ENCODE measurements at places on chromosomes 13 and 19.
A peak's percentile ranks its signal among the peaks of the same experiment; 100 is the strongest.

DNA sequence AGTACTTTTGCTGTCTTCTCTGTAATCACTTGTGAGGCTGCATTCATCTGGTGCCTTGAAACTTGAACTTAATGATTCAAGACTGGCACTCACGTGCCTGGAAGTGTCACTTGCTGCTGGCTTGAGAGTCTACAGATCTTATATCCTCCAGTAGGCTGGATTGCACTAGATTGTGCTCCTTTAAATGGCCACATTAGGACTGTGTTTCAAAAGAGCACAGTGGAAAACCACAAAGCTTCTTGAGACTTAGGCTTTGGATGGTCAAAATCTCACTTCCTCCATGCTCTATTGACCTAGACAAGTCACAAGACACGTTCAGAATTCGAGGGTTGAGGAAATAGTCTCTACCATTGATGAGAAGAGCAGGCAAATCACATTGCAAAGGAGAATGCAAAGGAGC lies 1278.8 kb upstream of the MIR17HG start:
- DNase-seq = no peak

GRCh38 chr13:87669379-87669978 lies 1.7 kb upstream of the SLITRK5 start:
- DNase-seq = no peak

GRCh38 chr13:102170305-102170704 lies 231.5 kb downstream of the FGF14 start:
- no peak for DNase-seq

DNA sequence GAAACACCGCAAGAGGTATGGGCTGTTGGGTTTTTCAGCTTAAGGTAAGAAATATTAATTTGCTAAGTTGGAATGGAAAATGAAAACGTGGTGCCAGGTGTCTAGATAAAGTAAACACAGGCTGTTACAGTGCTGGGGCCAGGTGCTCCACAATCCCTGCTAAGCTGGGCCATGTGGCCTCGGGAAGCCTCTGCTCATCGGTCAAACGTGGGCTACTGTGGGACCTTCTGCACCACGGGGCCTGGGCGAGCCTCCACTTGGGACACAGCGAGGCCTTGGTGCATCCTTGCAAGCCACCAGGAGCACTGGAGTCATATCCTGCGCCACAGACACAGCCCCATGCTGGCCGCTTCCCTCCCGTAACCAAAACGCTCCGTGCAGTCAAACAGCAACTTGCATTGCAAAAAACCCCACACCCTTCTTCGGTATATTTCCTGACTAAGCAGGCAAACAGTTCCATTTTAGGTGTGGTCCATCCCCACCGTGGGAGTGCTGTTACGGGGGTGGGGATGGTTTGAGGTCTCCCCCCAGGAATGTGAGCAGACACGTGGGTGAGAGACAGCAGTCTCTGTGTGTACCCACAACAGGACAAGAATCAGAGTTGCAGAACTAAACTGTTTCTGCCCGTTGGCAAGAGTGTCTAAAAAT lies 96.3 kb upstream of the SOX1 start:
- DNase-seq = no peak

- no peak for DNase-seq
Observed at GRCh38 chr19:40154121-40154680, 37.0 kb upstream of the MAP3K10 start.

- DNase-seq = no peak
Observed at GRCh38 chr19:56690670-56691069, 19.1 kb upstream of the ZNF835 start.

- no peak for DNase-seq
Observed at GRCh38 chr13:42420304-42420703, 148.4 kb downstream of the AKAP11 start.

DNA sequence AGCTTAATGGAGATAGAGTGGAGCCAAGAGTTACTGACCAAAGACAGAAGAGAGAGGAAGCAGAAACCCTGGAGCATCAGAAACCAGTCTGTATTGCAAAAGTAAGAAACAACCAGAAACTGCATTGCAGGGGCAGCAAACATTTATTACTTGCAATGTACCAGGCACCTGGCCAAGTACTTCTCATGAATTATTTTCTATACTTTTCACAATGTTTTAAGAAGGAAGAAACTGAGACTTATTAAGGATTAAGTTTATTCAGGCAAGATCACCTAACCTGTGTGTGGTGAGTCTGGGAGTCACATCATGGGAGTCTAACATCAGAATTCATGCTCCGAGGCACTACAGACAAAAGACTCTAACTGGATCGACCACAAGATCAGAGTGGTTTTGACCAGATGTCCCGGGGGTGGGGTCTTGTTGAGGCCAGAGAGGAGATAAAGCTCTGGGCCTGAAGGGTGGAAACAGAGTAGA lies 47.4 kb downstream of the TNFRSF19 start:
- no peak for DNase-seq

DNA sequence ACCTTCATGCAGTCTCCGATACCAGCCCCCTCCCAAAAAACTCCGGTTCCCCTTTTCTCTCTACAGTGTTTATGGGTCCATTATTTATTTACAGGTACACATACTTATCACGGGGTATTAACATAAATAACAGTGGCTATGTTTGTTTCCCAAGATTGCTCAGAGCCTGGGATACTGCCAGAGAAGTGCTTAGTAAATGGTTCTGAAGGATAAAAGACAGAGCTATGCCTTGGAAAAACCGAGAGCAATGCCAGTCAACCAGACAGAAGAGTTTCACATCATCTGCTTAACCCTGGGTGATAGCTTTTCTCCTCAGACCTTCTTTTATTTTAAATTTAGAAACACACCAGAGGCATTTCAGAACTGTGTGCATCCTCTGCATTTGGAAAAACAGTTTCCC lies 61.3 kb downstream of the NUFIP1 start:
- no peak for DNase-seq

- DNase-seq = no peak
Observed at GRCh38 chr13:77113496-77113895, 86.5 kb upstream of the FBXL3 start.

GRCh38 chr19:42928896-42929295 lies 8.1 kb downstream of the PSG7 start:
- no peak for DNase-seq

GRCh38 chr13:29516880-29517279 lies 78.6 kb downstream of the SLC7A1 start:
- no peak for DNase-seq

DNA sequence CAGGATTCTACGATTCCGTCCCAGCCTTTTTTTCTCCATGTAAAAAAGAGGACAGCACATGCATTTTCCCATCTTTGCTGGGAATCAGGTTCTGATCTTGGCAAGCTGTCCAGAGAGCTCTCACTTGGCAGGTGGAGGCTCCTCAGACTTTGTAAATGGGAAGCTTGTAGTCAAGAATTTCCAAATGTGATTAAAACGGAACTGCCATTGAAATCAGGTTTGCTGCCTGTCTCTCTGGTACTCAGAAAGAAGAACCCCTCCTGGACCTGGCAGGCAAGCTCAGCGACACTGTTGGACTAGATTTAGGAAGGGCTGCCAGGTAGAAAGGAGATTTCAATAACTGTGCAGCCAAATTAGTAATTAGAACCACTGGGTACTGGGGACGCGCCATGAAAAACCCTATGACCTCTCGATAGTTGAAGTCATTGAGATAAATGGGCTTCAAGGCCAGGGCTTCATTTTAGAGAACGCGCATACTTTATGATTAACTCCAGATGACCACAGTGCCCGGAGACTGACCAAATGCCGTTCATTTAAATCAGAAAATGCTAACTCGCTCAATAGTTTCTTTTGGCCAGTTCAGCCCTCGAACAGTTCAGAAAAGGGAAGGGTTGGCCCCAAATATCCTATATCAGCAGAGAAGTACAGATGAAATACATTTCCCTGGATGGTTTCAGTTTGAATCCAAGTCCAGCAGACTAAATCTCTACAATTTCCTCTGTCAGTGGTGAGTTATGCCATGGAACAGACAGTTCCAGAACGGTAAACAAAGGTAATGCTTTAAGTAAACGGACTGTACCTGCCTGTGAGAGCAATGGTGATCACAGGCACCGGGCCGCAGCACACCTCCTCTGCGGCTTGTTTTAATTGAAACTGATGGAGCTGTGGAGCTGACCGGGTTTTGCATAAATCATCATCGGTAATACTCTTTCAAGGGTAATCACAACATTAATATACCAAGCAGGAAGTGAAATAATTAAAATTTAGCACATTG lies 517.4 kb downstream of the RFC3 start:
- peak; percentile 88 for DNase-seq

- no peak for DNase-seq
Observed at GRCh38 chr19:6235031-6235951, 44.5 kb downstream of the MLLT1 start.

- DNase-seq = no peak
Observed at GRCh38 chr19:1690699-1691307, 38.4 kb upstream of the TCF3 start.

DNA sequence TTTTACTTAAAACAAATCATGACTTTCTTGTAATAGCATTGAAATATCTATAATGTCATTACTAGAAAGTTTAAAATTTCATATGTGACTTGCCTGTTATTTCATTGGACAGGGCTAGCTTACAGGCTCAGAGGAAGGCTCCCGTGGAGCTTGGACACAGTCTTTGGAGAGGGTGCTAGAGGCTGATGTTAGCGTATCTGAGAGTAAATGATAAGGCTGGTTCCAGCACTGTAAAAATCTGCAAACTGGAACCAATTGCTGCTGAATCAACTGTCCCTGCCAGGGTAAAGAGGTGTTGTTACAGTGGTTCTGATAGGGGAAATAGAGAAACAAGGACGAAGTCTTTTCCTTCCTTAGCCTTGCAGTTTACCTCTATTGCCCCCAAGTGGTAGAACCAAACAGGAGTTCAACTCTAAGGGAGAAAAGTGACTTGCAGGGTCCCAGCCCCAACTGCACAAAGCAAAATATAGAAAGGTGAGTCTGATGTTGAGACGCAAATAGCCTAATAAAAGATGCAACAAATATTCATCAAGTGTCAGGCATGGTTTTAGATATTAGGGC lies 901.7 kb downstream of the DIAPH3 start:
- no peak for DNase-seq

GRCh38 chr13:104196611-104197010 lies 1130.4 kb upstream of the SLC10A2 start:
- DNase-seq = no peak

GRCh38 chr13:45238945-45239795 lies 38.3 kb upstream of the KCTD4 start:
- no peak for DNase-seq

DNA sequence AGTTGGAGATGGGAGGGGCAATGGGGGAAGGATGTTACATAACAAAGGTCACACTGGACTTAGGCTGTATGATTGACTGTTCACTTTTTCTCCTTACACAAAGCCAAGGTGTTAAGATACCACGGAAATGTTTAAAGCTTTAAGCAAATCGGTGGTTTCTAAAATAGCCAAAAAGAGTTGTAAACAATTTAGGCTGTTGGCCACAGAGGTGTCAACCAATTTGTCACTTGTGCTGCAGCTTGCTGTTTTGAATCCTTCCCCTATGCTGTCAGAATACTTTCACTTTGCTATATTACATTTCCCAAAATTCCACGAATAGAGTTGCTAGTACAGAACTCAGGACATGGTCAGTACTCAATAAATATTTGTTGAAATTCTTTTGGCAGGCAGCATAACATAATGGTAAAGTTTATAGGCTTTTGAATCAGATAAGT lies 149.3 kb downstream of the VWA8 start:
- DNase-seq = peak; percentile 79

DNA sequence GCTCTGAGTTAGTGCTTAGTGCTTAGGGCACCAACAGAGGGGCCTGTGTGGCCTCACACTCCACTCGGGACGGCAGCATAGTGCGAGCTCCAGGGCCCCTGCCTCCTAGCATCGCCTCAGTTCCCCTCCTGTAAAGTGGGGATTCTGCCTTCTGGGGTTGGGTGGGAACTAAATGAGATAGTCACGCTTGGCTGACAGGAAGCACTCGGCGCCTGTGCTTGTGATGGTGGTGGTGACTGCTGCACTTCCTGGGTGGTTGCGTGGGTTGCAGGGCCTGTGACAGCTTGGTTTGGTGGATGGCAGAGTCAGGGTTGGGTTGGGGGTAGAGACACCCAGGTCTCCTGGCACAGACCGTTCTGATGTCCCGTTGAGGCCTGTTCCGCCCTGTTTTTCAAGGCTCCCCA lies 7.7 kb downstream of the PLEKHF1 start:
- no peak for DNase-seq

GRCh38 chr13:76048131-76048530 lies 412.0 kb downstream of the LMO7 start:
- DNase-seq = no peak

DNA sequence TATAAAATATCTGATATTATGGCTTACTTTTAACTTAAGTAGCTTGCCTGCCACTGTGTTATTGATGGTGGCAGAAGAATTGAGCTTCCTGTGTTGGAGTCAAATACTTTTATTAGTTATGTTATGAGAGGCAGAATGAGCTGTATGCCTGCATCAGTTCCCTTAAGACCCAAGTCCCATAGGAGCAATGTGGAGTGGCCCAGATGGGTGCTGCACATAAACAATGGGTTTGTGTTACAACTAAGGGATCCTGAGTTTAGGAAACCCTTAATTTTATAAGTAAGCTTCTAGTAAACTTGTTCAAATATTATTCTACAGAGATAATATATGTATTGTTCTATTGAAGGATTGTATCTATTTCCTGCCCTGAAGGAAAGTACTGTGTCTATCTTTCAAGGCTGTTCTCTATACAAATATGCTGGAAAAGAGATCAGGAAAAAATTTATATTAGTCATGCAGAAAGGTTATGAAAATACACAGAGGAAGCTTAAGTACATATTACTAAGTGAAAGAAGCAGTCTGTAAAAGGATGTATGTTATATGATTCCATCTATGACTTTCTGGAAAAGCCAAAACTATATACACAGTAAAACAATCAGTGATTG lies 2018.0 kb upstream of the PCDH20 start:
- no peak for DNase-seq

DNA sequence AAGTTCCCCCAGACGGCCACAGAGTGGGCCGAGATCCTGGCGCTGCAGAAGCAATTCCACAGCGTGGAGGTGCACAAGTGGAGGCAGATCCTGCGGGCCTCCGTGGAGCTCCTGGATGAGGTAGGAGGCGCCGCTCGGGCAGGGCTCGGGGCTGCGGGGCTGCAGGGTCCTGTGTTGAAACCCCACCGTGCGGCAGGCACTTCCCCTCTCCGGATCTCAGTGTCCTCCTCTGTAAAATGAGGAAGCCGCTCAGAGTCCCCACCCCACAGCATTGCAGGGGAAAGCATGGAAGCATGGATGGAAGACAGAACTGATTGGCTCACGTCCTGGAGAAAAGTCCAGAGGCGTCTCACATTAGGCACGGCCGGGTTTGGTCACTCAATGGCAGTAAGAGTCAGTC lies 6.8 kb upstream of the SCN1B start:
- DNase-seq = no peak

GRCh38 chr19:11151181-11151580 lies 4.4 kb downstream of the SPC24 start:
- DNase-seq = no peak

DNA sequence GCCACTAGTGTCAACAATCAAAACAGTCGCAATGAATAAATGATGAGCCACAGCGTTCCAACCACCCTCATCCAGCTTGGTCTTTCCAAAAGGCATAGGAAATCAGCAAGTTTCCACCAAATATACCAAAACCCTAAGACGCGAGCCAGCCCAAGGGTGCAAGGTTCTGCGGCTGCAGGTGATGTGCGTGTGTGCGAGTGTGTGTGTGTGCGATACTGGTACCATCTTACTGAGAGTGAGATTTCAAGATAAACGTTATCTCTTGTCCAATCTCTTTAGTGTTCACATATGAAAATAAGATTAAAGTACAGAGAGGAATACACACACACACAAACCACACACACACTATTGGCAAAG lies 895 bp upstream of the TRPC4 start:
- DNase-seq = no peak

All from LNCaP clone FGC (cell line).